ENCODE measurements at places on chromosomes 7 and 10.

DNA sequence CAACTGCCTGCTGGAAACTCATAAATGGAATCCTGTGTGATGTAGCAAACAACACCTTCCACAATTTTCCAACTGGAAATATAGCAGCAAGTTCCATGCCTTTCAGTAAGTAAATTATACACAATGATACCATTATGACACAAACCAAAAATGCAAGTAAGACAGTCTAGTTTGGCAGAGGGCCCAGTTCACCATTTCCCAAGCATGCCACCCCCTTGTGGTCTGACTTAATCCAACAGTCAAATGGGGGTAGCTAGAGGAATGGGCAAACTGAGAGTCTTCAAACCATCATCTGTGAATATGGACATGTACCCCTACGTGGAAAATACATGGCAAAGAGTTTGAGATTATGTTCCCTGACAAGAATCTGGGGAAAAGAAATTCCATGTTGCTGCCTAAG is 137.6 kb upstream of the VWC2 start:
- no peak for DNase-seq

GRCh38 chr10:106655636-106656035 is 508.9 kb downstream of the SORCS1 start:
- DNase-seq: no peak

DNA sequence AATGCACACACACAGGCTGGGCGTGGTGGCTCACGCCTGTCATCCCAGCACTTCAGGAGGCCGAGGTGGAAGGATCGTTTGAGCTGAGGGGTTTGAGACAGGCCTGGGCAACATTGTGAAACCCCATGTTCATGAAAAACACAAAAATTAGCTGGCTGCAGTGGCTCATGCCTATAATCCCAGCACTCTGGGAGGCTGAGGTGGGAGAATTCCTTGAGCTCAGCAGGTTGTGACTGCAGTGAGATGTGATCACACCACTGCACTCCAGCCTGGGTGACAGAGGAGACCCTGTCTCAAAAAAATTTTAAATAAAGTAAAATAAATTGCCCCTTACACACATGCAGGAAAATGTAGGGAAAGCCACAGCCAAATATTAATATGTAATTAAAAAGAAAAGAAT is 44.1 kb downstream of the RNF32 start:
- no peak for DNase-seq

- DNase-seq: peak; percentile 68
Measured at GRCh38 chr7:43583424-43584194, 701 bp downstream of the STK17A start.

DNA sequence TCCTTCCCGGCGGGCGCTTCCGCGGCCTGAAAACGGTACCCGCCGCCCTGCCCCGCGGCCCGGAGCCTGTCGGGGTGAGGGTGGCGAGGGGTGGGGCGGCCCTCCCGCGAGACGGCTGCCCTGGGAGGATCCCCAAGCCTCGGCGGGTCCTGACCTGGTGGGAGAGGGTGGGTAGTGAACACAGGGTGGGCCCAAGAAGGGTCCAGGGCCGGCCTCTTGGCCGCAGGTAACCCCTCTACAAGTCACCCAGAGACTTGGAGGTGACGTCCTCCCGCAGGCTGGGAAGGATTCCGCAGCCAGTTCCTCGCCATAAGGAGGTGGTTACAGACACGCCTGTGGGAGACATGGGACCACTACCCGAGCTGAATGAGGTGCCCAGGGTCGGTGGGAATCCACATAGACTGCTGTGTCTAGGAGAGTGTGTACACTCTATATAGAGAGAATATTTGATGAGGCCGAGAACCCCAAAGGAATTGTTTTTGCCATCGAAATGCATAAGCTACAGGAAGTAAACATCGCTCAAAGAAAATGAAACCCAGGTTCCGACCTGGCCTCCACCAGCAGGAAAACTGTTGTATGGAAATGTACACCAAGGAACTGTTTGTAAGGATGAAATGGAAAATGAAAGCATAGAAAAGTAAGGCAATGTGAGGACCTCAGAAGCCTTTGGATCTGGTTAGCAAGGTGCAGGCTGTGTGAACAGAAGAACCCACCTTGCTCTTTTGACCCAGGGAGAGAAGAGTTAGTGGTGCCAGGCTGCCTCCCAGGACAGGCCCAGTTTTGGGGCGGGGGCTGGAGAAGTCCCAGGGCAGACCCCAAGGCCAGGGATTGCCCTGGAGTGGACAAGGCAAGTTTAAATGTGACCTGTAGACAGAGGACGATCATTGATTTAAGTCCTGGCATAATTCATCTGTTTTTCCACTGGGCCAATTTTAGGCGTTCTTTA is 659 bp downstream of the OPTN start:
- no peak for DNase-seq

DNA sequence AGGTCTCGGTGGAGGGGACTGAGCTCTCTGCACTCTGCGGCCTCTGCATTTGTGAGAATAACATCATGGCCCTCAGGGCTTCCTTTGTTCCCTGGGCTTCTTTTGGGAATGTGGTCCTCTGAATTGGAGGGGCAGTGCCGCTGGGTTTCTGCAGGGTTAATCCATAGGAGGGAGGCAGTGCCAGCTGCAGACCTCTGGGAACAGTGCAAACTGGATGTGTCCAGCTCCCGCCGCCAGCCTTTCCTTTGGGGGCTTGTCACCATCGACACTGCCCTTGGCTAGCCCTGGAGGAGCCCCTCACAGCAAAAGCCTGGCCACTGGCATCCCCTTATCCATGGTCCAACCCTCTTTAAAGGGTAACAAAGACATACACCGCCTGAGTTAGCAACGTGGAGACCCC is 174.0 kb downstream of the WDR37 start:
- no peak for DNase-seq

GRCh38 chr10:60314069-60314940 is 75.4 kb downstream of the ANK3 start:
- DNase-seq: no peak

GRCh38 chr7:17485368-17485767 is 186.9 kb downstream of the AHR start:
- no peak for DNase-seq

- DNase-seq: peak; percentile 23
Measured at GRCh38 chr7:6650086-6650485, 13.0 kb downstream of the ZNF316 start.

DNA sequence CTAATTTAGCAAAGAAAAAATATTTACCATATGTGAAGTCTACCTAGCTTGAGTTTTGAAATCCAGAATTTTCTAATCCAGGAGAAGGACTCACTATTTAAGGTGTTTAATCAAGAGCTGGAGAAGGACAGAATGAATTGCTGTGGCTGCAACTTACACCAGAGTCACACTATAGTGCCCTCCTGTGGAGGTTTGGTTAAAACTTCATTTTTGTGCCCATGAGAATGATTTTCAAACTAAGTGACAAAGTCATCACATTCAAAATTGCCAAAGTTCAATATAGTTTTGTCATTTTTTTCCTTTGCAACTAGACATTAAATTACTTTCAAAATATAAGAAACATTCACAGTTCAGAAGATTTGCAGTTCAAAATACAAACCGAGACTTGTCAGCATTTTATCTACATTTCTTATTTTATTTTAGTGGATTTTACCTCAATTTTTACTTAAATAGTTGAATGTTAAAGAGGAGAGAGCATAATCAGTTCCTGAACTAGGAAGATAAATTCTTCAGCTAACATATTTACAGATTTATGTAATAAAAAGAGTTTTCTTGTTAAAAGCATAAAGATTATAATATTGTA is 70.7 kb downstream of the CABCOCO1 start:
- no peak for DNase-seq

GRCh38 chr7:42959549-42959948 is 27.4 kb downstream of the MRPL32 start:
- DNase-seq: no peak

GRCh38 chr10:95560278-95561176 is 644 bp downstream of the SORBS1 start:
- DNase-seq: peak; percentile 70

DNA sequence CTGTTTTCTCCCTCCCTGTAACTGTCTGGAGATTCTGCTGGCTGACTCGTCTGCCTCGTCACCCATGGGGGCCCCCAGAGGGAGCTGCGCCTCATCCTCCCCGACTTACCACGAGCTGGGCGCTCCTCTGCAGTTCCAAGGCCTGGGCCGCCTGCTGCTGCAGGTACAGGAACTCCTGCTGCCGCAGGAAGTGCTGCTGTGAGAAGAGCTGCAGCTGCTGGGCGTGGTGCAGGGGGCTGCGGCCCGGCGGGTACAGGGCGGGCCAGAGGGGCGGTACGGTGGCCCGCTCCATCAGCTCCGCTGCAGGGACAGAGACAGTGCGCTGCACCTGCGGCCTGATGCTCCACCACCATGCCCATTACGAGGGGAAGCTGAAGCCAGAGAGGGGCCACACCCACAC is 47.7 kb downstream of the TNRC18 start:
- no peak for DNase-seq

- DNase-seq: no peak
Measured at GRCh38 chr10:60200012-60200681, 189.5 kb downstream of the ANK3 start.

- DNase-seq: no peak
Measured at GRCh38 chr7:5636914-5637313, 144.5 kb downstream of the RNF216 start.

GRCh38 chr10:15515202-15515601 is 144.1 kb upstream of the FAM171A1 start:
- no peak for DNase-seq

GRCh38 chr7:534075-534474 is 14.4 kb upstream of the PDGFA start:
- no peak for DNase-seq

GRCh38 chr7:140638173-140638791 is 2.3 kb downstream of the DENND2A start:
- DNase-seq: no peak

- no peak for DNase-seq
Measured at GRCh38 chr10:13206546-13207443, 27.4 kb downstream of the UCMA start.

- no peak for DNase-seq
Measured at GRCh38 chr10:9357471-9357870, 1303.0 kb downstream of the GATA3 start.

DNA sequence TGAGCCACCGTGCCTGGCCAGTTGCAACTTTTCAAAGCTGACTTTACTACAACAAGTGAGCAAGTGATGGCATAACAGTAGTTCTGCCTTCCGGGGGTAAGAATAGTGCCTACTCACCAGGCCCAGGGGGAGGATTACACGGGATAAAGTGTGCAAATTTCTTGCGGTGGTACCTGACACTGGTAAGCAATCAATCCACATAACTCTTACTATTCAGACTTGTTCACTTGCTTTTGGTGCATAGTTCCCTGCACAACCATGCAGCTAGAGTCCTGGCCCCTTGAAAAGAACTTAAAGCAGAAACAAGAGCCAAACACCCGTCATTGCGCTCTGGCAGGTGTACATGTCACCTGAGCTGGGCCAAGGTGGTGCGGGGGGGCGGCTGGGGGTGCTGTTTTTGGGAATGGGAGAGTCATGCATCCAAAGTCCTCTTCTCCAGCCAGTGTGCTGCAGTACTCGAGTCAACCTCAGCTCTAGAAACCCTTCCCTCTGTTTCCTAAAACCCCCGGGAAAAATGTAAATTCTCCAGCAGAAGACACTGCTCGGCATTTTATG is 5.4 kb upstream of the COBL start:
- no peak for DNase-seq

- peak; percentile 54 for DNase-seq
Measured at GRCh38 chr7:954330-955238, at the start of gene ADAP1. TSS of gene ADAP1 (minus strand) at chr7:954680. CDS start at chr7:954477, 203 bp downstream.

DNA sequence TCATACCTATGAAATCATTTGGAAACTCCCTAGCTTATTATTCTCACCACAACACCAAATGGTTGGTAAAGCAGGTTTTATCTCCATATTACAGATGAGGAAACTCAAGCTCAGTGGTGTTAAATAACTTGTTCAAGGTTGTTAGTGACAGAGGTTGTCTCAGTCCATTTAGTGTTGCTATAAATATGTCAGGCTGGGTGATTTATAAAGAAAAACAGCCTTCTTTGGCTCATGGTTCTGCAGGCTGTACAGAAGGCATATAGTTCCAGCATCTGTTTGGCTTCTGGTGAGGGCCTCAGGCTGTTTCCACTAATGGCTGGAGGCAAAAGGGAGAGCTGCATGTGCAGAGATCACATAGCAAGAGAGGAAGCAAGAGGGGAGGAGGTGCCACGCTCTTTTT is 96.6 kb downstream of the ZNF438 start:
- no peak for DNase-seq

DNA sequence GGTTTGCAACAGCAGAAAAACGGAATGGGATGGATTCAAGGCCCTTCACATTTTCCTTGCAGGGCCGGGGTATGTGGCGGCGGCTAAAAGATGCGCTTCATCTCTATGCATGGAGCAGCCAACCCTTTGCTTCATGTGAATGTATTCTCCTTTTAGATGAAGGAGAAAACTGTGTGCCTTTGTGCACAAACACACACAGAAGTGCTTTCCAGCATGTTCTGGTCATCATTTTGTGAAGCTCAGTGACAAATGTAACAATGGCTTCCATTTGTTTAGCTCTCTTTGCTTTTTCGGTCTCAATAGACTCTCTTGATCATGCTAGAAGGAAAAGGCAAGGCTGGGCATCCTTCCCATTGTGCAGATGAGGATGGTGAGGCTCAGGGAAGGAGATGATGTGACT is 161.7 kb upstream of the MKI67 start:
- DNase-seq: no peak

DNA sequence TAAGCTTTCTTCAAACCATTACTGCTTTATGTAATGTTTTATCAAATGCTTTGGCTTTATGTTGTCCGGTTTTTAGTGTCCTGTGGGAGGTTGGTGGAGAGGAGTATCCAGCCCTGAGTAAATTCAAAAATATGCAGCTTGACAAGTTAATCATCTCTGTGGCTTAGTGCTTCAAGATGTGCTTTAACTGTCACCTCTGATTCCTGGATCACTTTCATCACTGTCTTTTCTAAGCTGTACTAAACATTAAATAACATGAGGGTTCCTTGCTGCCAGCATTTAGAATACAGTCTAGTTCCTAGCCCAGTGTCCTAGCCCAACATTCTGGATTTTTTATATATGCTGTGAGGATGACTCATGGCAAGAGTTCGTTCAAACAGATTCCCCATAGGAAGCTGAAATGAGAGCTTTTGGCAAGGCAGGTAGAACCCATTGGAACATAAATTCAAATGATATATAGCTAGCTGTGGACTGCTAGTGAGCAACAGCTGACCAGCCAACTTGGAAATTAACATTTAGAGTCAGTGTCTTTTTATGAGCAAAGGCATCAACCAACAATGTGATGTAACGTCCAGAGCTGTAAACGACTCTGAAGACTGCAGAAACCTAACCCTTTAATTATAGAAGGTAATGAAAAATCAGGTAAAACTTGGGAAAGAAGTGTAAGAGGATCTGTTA is 80.6 kb upstream of the OIT3 start:
- DNase-seq: no peak
